ENCODE measurements at places on chromosomes 6 and 20.

- no peak for DNase-seq
Measured at GRCh38 chr6:81556551-81556950, 195.9 kb downstream of the TENT5A start.

GRCh38 chr6:122869437-122870024 lies 80.5 kb downstream of the SMPDL3A start:
- no peak for DNase-seq

- no peak for DNase-seq
Measured at GRCh38 chr6:30726506-30727413, 6.6 kb downstream of the TUBB start.

DNA sequence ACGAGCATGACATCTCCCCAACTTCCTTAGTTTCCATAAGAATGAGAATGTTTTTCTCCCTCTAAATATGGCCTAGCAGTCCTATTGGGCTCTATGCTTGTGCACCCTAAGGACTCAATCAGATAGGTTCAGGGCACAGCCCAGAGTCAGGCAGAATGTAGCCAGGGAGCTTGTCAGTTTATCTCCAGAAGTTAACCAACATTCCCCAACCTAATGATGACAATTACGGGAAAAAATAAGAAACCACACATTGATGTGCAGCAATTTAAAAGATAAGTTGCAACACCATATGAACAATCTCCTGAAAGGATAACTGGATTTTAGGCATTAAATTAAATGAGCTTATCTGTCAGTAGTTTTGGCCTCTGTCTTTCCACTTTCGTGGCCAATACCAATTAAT lies 71.1 kb downstream of the HDDC2 start:
- no peak for DNase-seq

- no peak for DNase-seq
Measured at GRCh38 chr20:34995192-34995591, 39.5 kb downstream of the MYH7B start.

GRCh38 chr6:147311218-147311617 lies 107.0 kb downstream of the STXBP5 start:
- no peak for DNase-seq

DNA sequence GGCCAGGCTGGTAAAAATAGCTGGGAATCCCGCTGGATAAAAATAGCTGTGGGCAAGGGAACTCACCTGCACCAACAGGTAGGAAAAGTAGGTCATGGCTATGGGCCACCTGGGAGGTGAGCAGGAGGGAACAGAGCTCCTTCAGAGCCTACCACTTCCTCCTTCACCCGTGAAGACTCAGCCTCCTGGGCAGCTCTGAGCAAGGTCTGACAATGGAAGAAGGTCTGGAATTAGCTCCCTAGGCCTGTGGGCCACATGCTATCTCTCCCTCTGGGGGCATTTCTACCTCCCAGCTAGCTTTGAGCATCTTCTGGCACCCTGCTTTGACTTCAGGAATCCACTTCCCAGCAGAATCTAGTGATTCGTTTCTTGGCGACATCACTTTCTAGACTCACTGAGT lies 153.9 kb downstream of the MRPL14 start:
- no peak for DNase-seq

Measured in progenitor cell of endocrine pancreas (in vitro differentiated cells).